ENCODE measurements at places on chromosomes 1 and 21.

- no peak for DNase-seq
These were observed 32.4 kb downstream of the GALNT2 start for GRCh38 chr1:230099465-230099864.

GRCh38 chr1:29517251-29518086 lies 281.1 kb downstream of the PTPRU start:
- peak; percentile 10 for DNase-seq

DNA sequence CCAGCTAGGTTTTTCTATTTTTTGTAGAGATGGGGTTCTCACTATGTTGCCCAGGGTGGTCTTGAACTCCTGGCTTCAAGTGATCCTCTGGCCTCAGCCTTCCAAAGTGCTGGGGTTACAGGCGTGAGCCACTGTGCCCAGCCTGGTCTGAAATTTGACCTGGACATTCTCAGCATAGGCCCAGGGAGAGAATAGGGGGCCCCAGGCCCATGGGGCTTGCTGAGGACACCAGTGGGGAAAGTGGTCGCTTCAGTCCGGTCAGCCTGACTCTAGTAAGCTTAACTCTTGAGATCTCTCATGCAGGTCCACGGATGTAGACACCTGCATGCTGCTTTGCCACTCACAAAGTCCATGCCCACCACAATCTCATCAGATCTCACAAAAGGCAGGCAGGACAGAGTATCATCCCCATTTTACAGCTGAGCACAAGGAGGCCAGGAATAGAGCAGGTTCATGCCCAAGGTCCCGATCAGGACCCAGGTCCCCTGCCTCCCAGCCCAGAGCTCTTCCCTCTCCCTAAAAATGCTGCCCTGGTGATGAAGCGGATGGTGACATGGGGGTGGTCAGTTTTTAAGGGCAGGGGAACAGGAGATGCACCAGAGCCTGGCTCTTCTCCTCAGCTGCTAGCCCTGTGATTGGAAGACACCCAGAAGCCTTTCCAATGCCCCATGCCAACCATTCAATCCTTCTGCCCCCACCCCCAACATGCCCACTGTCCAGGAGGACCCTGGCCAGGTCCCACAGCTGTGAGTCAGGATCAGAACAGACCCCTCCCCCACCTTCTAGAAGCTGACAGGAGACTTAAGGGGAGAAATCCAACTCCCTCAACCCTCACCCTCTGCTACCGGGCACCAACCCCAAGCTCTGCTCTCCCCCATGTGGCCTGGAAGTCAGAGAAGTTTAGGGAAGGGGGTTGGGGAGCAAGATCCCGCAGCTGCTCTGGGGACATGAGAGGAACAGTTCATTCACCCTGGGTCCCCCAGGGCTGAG lies 1.8 kb downstream of the FHL3 start:
- no peak for DNase-seq

DNA sequence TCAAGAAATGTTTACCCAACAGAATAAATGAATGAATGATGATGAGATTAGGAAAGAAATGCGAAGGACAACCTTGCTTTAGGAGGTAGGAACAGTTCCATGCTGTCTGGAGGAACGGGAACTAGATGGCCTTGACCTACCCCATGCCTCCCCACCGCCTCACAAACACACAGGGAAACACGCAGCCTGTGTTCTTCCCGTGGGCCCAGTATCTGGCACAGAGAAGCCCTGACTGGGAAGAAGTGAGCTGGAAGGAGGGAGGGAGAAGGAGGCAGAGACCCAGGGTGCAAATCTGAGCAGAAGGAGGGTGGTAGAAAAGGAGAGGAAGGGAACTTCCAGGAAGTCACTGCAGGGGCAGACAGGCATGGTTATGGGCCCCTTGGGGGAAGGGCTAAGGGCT lies 3.5 kb upstream of the ADORA1 start:
- DNase-seq = no peak

GRCh38 chr1:13922466-13923110 lies 222.6 kb downstream of the PRDM2 start:
- DNase-seq = no peak

DNA sequence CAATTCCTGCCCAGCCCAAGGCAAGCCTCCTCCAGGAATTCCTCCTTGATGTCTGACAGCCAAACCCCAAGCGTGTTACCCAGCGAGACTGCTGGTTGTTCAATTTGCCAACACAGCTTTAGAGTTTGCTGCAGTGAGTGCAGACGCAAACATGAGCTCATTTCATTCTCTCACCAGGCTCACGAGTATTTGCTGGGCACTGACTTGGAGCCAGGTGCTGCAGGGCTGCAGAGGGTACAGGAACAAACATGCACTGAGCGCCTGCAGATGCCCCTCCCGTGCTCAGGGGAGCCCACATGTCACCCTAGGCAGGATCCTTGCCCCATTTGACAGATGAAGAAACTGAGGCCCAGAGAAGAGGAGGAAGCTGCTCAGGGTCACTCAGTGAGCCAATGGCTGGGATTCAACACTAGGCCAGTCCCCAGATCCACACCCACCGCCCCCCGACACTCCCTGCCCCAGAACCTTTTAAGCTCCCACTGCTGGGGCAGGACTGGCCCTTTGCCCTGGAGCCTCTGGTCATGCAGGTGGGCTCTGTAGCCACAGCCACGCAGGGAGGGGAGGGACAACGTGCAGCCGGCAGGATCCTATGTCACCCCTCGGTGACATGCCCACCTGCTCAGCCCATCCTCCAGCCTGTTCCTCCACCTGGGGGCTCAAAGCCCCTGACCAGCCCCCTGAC lies 363.7 kb downstream of the MATN1 start:
- no peak for DNase-seq

DNA sequence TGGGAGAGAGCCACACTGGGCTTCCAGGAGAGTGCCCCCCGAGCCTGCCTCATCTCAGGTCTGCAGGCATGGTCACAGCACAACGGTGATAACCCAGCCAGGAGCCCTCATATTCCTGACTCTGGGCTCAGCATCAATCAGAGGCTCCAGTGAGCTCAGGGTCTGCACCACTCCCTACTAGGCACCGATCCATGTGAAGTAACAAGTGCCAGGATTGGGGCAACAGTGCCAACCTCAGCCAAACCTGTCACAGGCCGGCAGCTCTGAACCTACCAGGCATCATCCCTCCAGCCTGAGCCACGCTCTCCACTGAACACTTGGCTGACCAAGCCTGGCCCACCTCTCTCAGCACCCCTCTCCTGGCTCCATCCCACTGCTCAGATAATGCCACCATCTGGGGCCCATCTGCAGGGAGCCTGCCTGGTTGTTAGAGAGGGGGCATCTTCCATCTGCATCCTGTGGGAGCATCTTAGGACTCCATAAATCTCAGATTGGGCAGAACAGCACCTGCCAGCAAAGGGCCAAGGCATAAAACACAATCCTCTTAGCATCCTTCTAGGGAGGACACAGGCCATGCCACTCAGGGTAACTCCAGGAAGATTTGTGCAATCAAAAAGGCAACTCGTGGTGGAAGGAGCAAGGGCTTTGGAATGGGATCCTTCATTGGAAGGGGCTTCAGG lies 213.7 kb upstream of the CSF3R start:
- DNase-seq = no peak

DNA sequence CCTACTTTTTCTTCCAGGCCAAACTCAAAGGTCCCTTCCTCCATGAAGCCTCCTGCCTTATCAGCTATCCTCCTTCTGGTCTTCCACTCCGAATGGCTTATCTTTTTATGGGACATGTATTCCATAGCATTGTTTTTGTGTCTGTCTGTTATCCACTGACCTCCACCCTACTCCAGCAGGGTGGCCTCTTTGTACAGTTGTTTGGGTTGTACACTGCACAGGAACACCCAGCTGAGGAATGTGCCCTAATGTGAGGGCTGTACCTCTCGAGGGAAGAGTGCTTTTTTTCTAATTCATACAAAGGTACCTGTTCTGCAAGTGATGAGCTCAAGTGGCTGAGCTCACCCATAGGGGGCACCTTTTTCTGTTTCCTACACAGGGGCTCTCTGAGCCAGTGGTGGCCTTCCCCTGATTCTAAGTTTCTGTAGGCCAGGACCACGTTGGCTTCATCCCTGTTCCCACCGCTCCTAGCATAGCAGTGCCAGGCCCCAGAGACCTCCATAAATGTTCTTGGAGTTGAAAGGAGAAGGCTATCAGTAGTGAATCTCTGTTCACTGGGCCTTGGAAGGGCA lies 108.2 kb downstream of the FOXD2 start:
- no peak for DNase-seq

Data from activated CD4-positive, alpha-beta memory T cell treated with anti-CD3 and anti-CD28 coated beads, Interleukin-2, amount 10 ng/mL, durations not matched to agents 7 days and 5 days (primary cell).